ENCODE measurements at places on chromosomes 6 and 20.

DNA sequence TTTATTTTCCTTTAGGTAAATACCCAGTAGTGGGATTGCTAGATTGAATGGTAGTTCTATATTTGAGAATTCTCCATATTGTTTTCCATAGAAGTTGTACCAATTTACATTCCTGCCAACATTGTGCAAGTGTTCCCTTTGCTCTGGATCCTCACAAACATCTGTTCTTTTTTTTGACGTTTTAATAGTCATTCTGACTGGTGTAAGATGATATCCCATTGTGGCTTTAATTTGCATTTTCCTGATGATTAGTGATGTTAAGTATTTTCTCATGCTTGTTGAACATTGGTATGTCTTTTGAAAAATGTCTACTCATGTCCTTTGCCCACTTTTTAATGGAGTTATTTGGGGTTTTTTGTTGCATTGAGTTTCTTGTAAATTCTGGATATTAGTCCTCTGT, 85.6 kb downstream of the UBE3D start:
- no peak for DNase-seq

GRCh38 chr20:58021481-58021880, 207.0 kb downstream of the ANKRD60 start:
- DNase-seq: peak; percentile 19

GRCh38 chr20:44430270-44431065, 45.2 kb upstream of the TTPAL start:
- no peak for DNase-seq

DNA sequence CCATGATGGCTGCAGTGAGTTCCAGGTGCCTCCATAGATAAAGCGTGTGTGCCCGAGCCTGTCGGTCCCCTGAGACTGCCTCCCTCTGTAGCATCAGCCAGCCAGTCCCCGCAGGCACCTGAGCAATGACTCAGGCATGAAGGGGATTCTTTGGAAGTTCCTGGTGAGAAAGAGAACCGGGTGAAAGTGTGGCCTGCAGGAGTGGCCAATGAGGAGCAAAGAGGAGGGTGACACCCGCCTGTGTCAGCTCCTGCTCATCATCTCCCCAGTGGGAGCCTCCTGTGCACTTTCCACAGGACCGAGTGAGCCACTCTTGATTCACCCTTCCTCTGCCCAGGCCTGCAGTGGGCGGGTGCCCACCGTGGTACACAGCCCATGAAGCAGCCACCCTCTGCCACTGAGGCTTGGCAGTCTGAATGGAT, 71.2 kb upstream of the PTPN1 start:
- no peak for DNase-seq

DNA sequence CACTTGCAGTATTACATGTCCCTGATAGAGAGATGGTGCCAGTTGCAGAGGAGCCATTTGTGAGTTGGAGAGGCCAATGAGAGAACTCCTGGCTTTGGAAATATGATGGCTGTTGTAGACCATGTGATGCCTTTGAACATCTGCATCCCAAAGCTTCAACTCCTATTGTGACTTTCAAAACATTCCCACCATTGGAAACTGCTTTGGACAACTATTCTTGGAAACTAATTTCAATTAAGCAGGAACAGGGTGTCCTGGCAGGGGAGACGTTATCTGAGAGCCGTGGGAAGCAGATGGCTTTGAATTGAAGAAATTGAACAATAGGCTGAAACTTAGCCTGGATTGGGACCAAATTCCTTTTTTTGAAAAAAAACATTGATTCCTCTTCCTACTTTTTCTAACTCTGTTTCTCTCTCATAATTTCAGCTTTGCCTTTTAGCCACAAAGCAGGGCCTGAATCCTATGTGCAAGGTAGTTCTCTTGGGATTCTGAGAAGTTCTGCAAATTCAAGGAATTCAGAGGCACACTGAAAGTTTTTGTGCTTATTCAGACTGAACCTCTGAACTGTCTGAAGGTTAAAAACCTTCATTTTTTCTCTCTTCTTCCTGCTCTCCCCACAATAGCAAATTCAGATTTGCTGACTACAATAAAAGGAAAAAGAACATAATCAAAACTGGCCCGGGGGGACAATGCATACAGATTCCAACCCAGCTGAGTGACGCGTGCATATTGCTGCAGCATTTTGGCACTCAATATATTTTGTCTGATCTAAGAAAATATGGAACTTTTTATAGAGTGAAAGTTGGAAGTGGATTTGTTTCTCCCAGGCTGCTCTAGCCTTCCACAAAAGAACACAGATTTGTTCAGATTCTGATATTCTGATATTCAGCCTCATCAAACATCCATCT, 720.4 kb upstream of the CHD6 start:
- DNase-seq: peak; percentile 7

- no peak for DNase-seq
Observed at GRCh38 chr6:89298680-89299465, 16.2 kb downstream of the GABRR2 start.

DNA sequence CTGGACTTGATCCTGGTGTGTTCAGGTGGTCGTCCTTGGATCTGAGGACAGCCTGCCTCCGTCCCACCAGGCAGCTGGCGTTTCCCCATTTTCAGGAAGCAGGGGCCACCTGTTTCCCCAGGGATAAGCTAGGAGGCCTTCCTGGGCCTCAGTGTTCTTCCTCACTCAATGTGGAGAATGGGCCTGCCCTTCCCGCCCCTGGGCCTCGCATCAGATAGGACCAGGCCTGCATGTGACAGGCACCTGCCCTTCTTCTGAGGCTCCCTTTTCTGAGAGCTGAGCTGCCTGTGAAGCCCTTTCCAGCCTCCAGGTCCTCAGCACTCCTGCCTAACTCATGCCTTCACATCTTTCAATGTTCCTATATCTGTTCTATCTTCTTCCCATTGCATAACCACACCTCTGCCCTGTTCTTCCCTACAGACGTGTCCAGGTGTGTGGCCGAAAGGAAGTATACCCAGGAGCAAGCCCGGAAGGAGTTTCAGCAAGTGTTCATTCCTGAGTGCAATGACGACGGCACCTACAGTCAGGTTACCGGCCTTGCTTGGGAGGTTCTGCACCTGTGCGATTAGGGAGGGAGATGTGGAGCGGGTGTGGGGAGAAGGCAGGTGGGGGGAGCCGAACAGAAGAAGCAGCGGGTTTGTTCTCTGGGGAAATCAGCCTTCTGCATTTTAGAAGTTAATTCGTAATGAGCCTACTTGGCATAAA, 85.1 kb downstream of the SMOC2 start:
- no peak for DNase-seq

- no peak for DNase-seq
Observed at GRCh38 chr6:169194737-169195136, 58.9 kb downstream of the THBS2 start.

DNA sequence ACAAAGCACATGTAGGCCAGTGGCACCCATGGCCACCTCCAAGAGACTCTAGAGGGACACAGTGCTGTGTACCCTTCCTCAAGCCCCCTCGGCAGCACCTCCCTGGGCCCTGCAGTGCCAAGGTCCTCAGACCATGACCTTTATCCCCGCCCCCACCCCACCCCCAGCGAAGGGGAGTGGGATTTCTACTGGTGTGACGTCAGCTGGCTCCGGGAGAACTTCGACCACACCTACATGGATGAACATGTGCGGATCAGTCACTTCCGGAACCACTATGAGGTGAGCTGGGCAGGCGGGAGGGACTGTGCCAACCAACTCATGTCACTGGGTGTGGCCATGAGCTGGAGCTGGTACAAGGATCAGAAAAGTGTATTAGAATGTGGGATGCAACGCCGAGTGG, 38.0 kb downstream of the TTLL9 start:
- no peak for DNase-seq

DNA sequence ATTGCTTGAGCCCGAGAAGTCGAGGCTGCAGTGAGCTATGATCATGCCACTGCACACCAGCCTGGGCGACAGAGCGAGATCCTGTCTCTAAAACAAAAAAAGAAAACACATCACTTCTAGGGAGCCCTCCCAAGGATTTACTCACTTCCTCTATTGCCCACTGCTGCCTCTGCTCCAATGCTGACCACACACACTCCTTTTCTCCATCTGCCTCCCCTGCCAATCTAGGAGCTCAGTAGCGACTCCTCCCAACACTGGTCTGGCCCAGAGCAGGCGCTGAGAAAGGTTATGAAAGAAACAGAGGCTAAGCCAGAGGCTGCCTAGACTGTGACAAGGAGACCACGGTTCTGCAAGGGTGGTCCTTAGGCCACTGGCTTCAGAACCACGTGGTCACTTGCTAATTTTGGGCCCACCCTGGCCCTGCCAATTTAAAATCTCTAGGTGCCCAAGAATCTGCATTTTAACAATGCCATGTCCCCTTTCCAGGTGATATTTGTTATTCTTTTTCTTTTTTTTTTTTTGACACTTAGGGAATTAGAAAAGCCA, 1.3 kb upstream of the E2F1 start:
- DNase-seq: no peak

DNA sequence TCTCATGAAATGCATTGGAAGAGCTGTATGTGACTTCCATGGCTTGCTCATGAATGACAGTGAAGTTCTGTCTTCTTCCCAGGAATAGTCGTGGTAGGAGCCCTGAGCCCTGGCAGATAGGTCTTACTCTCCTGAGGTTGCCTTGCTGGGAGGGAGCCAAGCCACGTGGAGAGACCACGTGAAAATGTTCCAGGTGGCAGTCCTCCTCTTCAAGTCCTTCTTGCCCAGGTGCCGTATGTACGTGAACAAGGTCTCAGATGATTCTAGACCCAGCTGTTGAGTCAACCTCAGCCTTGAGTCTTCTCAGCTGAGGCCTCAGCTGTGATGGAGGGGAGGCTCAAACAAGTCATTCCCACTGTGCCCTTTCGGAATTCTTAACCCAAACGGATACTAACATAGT, 192.4 kb upstream of the PRDM1 start:
- no peak for DNase-seq

GRCh38 chr6:166078294-166078693, 89.4 kb downstream of the TBXT start:
- no peak for DNase-seq

GRCh38 chr6:134106702-134107101, 54.3 kb upstream of the SLC2A12 start:
- no peak for DNase-seq

Measured in adrenal gland (tissue), 19 donors.